ENCODE measurements at places on chromosomes 13 and 19.

DNA sequence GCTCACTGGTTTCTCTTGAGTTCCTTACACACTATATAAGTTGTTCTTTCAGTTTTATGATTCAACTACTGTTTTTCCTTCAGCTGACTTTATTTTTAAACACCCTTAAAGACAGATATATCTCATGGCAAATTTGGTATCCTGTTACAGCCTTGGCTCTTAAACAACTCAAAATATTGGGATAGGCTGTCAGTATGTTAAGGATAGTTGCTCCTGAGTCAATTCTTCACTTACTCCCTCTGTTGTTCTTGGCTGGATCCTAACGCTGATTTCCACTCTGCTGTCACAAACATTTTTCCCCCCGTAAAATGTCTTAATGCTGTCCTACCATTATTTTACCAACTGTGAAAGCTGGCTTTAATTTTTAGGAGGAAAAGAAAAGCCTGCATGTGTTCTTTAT lies 1.2 kb downstream of the KCNRG start:
- no peak for DNase-seq

DNA sequence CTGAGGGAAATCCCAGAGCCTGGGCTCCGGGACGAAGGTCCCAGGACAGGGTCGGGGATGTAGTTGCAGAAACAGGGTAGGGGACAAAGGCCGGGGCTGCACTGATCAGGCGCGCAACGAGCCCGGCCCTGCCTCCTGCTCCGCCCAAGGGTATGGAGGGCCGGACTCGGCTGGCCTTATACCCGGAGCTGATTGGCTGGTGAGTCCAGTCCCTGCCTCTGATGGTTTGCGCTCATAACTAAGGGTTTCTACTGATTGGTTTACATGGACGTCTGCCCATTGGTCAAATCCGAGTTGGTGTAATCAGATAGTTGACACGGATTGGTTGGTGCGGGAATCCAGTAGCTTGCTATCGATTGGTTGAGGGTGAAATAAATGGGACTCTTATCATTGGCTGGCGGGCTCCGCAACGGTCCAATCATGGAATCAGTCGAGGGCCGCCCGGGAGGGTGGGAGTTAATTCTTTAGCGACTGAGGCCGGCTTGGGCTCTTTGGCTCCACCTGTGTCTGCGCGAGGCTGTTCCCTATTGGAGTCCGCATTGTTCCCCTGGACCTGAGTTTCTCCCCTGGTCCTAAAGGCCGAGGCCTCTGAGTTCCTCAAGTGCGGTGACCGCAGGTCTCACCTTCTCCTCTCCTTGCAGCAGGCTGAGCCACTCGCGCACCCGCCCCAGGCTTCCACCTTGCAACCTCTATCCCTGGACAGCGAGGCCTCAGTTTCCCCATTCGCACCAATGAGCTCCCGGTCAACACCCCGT lies 570 bp upstream of the MPND start:
- DNase-seq: peak; percentile 98

- peak; percentile 83 for DNase-seq
Measured at GRCh38 chr19:45508417-45508860, 1.2 kb downstream of the VASP start.

GRCh38 chr13:91664039-91664438 lies 265.6 kb downstream of the GPC5 start:
- no peak for DNase-seq

DNA sequence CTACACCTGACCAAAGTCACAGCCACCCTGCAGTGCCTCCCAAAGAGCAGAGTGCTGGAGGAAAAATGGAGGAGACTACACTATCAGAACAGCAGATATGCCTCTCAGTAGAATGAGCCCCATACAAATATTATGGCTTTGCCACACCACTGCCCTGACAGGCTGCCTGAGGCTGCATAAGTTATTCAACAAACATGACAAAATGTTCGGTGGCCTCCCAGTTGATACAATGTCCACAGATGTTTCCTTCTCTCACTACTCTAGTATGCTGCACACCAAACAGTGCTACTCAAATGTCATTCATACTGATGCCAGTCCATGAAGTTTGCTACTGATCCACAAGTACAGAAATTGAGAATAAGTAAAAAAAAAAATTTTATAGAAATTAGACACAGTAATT lies 41.0 kb downstream of the N4BP2L2 start:
- no peak for DNase-seq

- DNase-seq: no peak
Measured at GRCh38 chr19:35727053-35727955, 9.5 kb downstream of the KMT2B start.

DNA sequence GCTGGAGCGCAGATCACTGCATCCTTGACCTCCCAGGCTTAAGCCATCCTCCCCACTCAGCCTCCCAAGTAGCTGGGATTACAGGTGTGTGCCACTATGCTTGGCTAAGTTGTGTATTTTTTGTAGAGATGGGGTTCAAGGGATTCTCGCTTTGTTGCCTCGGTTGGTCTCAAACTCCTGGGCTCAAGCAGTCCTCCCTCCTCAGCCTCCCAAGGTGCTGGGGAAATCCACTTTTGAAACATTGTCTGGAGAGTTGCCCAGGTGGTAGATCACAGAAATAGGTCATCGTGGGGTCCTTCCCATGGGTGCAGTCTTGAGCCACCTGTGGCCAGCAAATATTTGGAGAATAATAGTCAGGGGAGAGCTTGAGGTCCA lies 5.2 kb downstream of the LDLR start:
- no peak for DNase-seq

DNA sequence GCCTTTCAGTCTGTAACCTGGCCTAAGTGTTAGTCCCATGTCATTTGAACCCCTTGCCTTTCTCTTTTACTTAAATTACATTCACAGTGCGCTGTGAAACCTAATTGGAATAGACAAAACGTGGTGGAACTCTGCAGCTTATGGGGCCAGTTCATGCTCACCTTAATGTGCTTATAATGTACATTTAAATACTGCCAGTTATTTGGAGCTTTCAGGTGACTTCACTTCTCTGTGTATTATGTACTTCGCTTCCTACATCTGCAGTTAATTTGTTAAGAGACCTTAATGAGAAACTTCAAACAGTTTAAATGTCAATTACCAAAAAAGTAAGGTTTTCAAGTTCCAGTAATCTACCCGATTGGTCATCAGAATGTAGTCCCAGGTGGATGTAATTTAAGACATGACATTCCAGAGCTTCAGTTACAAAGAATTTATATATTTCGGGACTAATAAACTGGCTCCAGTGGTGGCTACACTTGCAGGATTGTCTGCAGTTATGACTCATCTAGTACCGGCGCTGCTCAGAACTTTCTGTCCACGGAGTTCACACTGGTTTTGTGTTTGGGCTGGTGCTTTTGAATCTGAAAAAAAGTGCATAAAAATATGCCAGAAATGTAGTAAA lies 125.3 kb downstream of the TM9SF2 start:
- no peak for DNase-seq

DNA sequence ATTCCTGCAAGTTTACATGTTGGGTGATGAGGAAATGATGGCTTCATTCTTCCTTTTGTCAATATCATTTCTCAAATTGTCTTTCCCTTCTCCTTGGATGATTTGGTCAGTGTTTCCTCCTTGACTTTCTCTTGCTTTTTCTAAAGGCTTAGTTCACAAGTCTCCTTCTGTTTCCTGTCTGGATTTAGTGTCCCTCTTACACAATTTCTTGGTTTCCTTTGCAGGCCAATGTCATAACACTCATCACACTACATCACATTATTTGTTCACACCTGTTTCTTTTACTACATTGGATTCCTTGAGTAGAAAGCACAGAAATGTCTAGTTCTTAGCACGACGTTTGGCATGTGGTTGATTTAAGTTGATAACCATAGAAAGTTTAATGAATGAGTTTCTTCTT lies 490.7 kb downstream of the TDRD3 start:
- no peak for DNase-seq

DNA sequence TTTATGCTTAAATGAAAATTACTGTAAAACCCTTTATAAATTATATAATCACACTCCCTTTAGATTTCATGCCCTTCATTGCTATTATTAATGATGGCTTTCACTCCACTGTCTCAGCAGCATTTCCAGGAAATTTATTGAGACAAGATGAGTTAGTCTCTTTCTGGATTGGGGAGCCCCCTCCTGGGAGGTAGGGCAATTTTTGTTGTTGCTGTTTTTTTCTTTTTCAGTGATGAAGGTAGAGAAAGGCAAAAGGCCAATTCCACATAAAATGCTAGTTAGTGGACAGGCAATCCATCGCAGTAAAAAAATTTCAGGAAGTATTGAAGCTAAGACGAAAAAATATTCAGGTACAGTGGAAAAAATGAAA lies 80.2 kb downstream of the TEX26 start:
- no peak for DNase-seq

GRCh38 chr13:109272595-109273325 lies 513.6 kb downstream of the IRS2 start:
- DNase-seq: no peak

- DNase-seq: no peak
Measured at GRCh38 chr13:24269821-24270220, 39.6 kb upstream of the C1QTNF9 start.

DNA sequence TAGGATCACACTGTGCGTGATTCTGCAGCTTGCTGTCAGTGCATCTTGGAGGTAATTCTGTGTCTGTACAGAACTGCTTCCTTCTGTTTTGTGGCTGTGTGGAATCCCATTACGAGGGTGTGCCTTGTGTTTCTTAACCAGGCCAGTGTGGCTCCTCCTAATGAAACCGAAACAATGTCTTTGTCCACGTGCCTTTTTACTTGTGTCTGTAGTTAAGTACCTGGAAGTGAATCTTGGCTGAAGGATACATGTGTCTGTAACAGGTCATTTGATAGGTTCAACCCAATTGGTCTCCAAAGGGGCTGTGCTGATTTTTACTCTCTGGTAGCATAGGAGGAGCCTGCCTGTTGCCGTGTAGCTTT lies 13.1 kb downstream of the NOP53 start:
- no peak for DNase-seq

DNA sequence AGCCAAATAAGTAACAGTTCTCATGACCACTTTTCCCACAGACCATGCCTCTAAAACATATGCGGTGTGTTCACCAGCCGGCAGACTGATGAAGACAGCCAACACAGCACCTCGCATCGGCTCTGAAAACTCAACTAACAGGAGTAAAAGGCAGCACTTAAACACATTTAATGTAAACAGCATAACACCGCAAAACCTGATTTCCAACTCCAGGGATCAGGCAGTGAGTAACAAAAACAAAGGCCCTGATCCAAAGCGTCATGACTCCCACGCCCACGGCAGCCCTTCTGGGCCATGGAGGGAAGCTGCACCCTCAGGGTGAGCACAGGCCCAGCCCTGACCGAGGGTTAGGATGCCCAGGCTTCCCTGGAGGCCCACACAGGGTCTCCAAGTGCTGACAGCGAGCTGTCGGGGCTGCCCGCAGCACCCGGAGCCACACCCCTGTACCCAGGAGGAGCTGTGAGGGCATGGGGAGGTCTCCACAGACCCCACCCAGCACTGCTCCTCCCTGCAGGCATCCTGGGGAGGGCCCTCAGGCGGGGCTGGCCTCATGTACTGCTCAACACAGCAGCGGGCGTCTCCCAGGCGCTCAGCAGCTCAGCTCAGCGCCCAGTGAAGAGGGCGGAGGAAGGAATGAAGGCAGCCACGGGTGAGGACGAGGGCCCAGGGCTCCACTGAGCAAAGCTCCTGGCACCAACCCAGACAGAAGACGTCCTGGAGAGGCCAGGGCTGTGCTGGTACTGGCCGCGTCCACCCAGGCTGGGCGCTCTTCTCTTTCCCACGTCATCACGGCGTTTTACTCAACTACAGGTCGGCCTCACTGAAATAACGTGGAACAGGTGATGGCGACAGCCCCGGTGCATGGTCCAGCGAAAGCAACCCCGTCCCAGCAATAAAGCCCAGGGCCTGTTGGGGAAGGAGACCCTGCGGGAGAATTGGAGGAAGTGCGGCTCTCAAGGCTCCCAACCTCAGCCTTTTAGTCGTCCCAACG lies 53.7 kb downstream of the RASA3 start:
- DNase-seq: no peak

DNA sequence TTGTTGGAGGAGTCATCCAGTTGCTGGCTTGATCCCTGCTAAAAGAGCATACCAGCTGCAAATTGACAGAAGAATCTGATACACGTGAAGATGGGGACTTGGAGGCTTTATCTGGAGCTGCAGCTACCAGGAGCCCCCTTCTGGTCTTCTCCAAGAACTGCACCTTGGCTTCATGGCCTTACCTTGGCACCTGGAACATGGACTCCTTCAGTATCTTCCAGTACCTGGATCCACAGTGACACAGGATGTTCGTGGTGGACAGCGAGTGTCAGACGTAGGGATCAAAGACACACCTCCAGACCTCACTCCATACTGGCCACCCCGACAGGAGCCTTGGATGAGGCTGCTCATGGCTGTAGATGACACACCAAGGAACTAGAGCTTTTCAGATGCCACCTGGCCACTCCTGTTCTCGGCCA lies 9.9 kb upstream of the ACSBG2 start:
- DNase-seq: peak; percentile 69

DNA sequence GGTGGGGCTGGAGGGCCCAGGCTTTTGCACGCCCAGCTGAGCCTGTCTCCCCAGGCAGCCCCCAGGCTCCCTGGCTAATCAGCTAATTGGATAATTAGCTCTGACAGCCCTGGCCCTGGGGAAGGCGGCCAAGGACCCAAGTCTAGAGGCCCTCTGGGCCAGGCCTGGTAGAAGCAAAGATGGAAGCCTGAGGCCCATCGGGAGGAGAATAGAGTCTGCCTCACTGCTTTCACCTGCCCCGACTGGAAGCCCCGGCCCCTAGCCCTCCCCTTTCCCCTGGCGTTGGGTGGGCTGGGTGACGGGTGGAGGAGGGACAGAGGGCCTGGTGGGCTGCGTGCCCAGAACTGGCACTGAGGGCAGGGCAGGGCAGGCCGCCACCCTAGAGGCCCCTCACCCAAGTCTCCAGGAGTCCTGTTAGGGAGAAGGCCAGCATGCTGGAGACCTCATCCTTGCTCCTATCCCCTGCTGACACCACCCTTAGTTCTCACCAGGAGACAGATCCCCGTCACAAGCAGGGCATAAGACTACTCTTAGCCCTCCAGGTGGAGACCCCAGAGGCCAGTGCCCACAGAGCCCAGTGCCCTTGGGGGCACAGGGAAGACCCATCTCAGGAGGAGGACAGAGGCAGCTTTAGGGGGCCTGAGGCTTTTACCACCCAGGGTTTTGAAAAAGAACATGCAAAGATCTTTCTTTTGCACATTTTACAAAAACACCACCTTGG lies 12.0 kb downstream of the LYL1 start:
- DNase-seq: peak; percentile 29

- no peak for DNase-seq
Measured at GRCh38 chr13:92574499-92574898, 652.1 kb upstream of the GPC6 start.

GRCh38 chr19:49716154-49716553 lies 25.2 kb downstream of the CPT1C start:
- DNase-seq: peak; percentile 21

- no peak for DNase-seq
Measured at GRCh38 chr19:584240-585001, 5.3 kb upstream of the HCN2 start.

- no peak for DNase-seq
Measured at GRCh38 chr13:30052120-30052519, 201.7 kb upstream of the UBL3 start.
